PC-9 (cell line): ENCODE measurements at places on chromosomes 7 and 10. TPM values are rescaled to one million over a fixed set of nuclear protein-coding genes. Genes with fewer than 3 reads are reported as not detected.
A peak's percentile ranks its signal among the peaks of the same experiment; 100 is the strongest.

The AOC1 gene
- 11.4 and 13.1 TPM in 2 replicates for total RNA-seq

DNA sequence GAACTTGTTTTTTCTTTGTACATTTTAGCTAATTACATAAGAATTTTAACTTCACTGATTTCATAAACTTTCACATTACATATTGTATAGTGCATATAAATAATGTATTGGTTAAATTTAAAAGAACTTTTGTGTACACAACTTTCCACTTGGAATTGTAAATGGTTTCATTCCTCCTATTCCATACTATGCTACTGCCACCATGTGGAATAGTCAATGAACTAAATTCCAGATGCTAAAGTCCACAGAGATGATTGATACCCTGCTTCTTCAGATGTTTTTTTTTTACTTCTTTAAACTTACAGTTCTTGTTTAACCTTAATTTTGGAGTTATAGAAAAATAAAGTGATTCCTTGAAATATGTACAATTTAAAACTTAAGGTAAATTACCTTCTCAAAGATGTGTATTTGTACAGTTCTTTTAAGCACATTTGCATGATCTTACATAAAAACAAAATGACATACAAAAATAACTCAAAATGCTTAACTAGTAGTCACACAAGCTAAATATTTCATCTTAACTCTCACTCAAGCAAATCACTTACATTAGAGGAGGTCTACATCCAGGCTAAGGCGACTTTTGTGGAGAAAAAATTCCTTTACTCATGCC lies 247.6 kb upstream of the HGF start:
- DNase-seq, result no peak
- H3K27ac ChIP-seq, result no peak overlapping the region
- H3K4me3 ChIP-seq, result no peak overlapping the region

DNA sequence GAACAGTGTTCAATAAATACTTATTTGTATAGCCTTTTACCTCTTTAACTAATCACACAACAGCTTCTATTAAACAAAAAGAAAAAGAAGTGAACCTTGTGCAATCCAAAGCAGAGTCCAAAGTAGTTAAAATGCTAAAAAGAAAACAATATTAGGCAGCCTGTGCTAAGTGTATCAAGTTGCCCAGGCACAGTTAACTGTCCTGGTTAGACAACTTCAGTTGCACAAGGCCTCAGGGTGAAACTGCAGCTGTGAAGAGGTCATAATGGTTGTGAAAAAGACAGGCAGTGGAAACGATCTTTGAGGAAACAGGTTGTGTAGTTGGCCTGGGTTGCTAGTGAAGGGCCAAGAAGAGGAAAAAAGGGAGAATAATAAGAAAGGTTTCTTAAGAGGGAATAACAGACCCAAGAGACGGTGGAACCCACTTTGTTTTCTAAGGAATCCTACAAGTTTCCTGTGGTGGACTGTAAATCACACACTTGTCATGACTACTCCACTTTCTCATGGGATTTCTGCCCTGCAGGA lies 6.0 kb upstream of the CROT start:
- no peaks in the 10 kb centered on the region for H3K36me3 ChIP-seq
- no peak for DNase-seq
- no peak overlapping the region for H3K27ac ChIP-seq

DNA sequence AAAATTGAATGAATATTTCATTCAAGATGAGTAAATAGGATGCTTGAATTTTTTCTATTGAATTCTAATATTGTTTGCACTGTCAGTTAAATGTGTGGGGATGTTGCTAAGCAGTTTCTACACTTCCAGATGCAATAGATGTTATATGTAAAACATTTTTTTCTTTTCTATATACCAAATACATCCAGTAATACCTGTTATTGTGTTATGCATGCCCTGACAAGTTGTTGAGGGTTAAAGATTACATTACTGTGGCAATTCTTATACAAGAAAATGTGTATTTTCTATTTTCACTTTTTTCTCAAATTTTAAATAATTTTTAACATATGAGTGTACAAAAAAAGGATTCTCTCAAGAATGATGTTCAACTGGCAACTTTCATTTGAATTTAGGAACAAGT lies 713.9 kb downstream of the GATA3 start:
- no peaks in the 10 kb centered on the region for H3K4me1 ChIP-seq
- DNase-seq, result no peak
- H3K27ac ChIP-seq, result no peak overlapping the region
- no peaks in the 10 kb centered on the region for H3K27me3 ChIP-seq

GRCh38 chr10:88032566-88032965 lies 169.1 kb downstream of the PTEN start:
- H3K4me1 ChIP-seq, result peaks cover 7% of the 10 kb centered on the region; the same call in 1 of the 2 replicates
- no peak overlapping the region for H3K27ac ChIP-seq
- DNase-seq, result no peak
- no peaks in the 10 kb centered on the region for H3K36me3 ChIP-seq
- no peaks in the 10 kb centered on the region for H3K27me3 ChIP-seq

The GPR26 gene
- not detected in 2 replicates for total RNA-seq

The NACAD gene
- 0.15 and 0.24 TPM in 2 replicates for total RNA-seq

The ZNF239 gene
- 3.3 and 3.7 TPM in 2 replicates for total RNA-seq

GRCh38 chr7:75842836-75843446 lies 29.3 kb upstream of the CCL24 start:
- H3K36me3 ChIP-seq, result no peaks in the 10 kb centered on the region
- peak overlapping the region; percentile 47 for H3K27ac ChIP-seq
- DNase-seq, result peak; percentile 92
- H3K4me3 ChIP-seq, result no peak overlapping the region

The PODXL gene
- 57.5 and 75.3 TPM in 2 replicates for total RNA-seq

- no peak overlapping the region for H3K27ac ChIP-seq
- H3K4me1 ChIP-seq, result no peaks in the 10 kb centered on the region
- no peak overlapping the region for H3K4me3 ChIP-seq
- no peak for DNase-seq
These were observed 49.0 kb upstream of the TOMM7 start for GRCh38 chr7:22871661-22872060.

GRCh38 chr7:1526271-1526754 lies 4.2 kb upstream of the MAFK start:
- 0 out of 2 replicates have a peak, but pooled peaks cover 8% of the 10 kb centered on the region for H3K27me3 ChIP-seq
- H3K36me3 ChIP-seq, result no peaks in the 10 kb centered on the region
- DNase-seq, result no peak
- peaks cover 4% of the 10 kb centered on the region; the same call in 1 of the 2 replicates for H3K4me1 ChIP-seq

- no peak overlapping the region for H3K4me3 ChIP-seq
- no peaks in the 10 kb centered on the region for H3K4me1 ChIP-seq
- no peak overlapping the region for H3K27ac ChIP-seq
- H3K27me3 ChIP-seq, result 0 out of 2 replicates have a peak, but pooled peaks cover 1% of the 10 kb centered on the region
- H3K36me3 ChIP-seq, result no peaks in the 10 kb centered on the region
- DNase-seq, result peak; percentile 4
These were observed 118.9 kb downstream of the APBB1IP start for GRCh38 chr10:26556748-26557640.

The A1CF gene
- not detected in 2 replicates for total RNA-seq

The FAM25A gene
- total RNA-seq, result 8.2 and 11.4 TPM in 2 replicates

GRCh38 chr10:110190170-110190569 lies 17.2 kb upstream of the MXI1 start:
- no peak overlapping the region for H3K27ac ChIP-seq
- H3K4me1 ChIP-seq, result peaks cover 10% of the 10 kb centered on the region; the same call in 1 of the 2 replicates
- H3K27me3 ChIP-seq, result no peaks in the 10 kb centered on the region
- H3K36me3 ChIP-seq, result no peaks in the 10 kb centered on the region
- H3K4me3 ChIP-seq, result no peak overlapping the region

GRCh38 chr7:74233655-74234285 lies 20.4 kb downstream of the RFC2 start:
- H3K36me3 ChIP-seq, result no peaks in the 10 kb centered on the region
- no peaks in the 10 kb centered on the region for H3K4me1 ChIP-seq
- H3K4me3 ChIP-seq, result no peak overlapping the region
- H3K27me3 ChIP-seq, result no peaks in the 10 kb centered on the region
- DNase-seq, result no peak

GRCh38 chr7:68414631-68415425 lies 1183.4 kb upstream of the AUTS2 start:
- no peaks in the 10 kb centered on the region for H3K27me3 ChIP-seq
- no peak overlapping the region for H3K27ac ChIP-seq
- H3K4me3 ChIP-seq, result no peak overlapping the region

- H3K27me3 ChIP-seq, result peaks cover 26% of the 10 kb centered on the region
- H3K4me3 ChIP-seq, result no peak overlapping the region
- no peak overlapping the region for H3K27ac ChIP-seq
- DNase-seq, result no peak
- H3K36me3 ChIP-seq, result no peaks in the 10 kb centered on the region
- no peaks in the 10 kb centered on the region for H3K4me1 ChIP-seq
These were observed 74.6 kb downstream of the SH2D4B start for GRCh38 chr10:80612261-80612660.

- DNase-seq, result no peak
- peaks cover 6% of the 10 kb centered on the region; the same call in 1 of the 2 replicates for H3K36me3 ChIP-seq
- H3K27ac ChIP-seq, result no peak overlapping the region
- no peak overlapping the region for H3K4me3 ChIP-seq
These were observed 11.5 kb downstream of the ZNF273 start for GRCh38 chr7:64914557-64914956.

The WEE2 gene
- total RNA-seq, result not detected in 2 replicates

The LSM5 gene
- total RNA-seq, result 97.5 and 104 TPM in 2 replicates

DNA sequence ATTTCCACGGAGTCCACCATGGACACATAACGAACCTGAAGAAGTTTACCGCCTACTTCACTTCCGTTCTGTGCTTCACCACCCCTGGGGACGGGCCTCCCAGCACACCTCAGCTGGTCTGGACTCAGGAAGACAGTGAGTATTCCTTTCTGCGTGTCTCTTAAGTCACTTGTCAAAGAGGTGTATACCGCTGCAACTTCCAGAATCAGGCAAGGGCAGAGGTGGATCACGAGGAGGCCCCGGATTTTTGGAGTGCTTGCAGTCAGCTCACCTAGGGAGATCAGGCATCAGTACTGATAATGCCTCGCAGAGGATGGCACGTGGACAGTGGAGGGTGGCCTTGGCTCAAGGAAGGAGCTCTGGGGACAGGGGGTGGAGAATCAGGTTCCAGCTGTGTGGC lies 630.4 kb upstream of the FOXK1 start:
- H3K4me1 ChIP-seq, result no peaks in the 10 kb centered on the region
- no peak overlapping the region for H3K27ac ChIP-seq
- H3K27me3 ChIP-seq, result peaks cover 59% of the 10 kb centered on the region
- H3K36me3 ChIP-seq, result no peaks in the 10 kb centered on the region
- no peak overlapping the region for H3K4me3 ChIP-seq

The KIF11 gene
- 21.7 and 35.7 TPM in 2 replicates for total RNA-seq

DNA sequence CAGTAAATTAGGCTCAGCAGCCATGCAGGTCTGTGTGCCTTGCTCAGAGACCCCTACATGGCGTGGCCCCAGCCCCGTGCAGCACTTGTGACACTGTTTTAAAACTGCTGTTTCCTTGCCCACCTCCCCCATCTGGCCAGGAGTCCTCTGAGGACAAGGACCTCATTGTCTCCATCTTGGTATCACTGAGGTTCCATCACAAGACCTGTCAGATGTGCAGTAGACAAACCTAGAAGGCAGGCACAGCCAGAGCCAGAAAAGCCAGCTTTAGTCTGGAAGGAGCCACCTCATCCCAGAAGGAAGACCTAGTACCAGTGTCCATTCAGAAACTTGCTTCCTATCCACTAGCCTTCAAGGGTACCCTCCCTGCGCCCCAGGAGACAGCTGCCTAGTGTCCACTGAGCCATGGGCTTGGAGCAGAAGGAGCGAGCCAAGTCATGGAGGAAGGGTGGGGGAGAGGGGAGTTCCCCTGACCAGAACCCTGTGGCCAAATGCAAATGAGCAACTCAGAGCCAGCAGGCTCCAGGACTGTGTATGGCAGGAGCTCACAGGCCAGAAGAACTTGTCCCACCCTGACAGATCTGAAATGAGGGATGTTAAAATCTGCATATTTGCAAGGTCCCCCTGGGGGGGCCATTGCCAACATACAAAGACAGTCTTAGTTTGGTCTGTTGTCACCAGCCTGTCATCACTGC lies 176.1 kb downstream of the SH3PXD2A start:
- no peaks in the 10 kb centered on the region for H3K27me3 ChIP-seq
- no peak overlapping the region for H3K4me3 ChIP-seq
- no peak for DNase-seq
- H3K4me1 ChIP-seq, result no peaks in the 10 kb centered on the region
- H3K27ac ChIP-seq, result no peak overlapping the region

DNA sequence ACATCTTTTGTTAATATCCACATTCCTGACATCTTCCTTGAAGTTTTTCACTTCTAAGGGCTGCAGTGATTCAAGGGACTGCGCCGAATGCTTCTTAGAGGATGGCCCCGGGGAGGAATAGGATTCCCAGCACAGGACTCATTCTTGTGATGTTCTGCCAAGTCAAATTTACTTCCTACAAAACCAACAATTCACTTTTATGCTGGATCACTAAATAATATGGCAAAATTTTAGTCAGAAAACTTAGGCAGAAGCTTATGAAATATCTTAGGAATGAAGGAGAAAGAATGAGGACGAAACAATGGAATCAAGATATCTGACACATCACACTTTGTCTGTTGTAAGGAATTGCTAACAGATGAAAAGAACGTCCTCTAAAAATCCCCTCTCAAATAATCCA lies 151.5 kb downstream of the JAZF1 start:
- no peak overlapping the region for H3K4me3 ChIP-seq
- no peaks in the 10 kb centered on the region for H3K36me3 ChIP-seq
- DNase-seq, result no peak
- H3K27ac ChIP-seq, result no peak overlapping the region
- peaks cover 9% of the 10 kb centered on the region for H3K4me1 ChIP-seq

DNA sequence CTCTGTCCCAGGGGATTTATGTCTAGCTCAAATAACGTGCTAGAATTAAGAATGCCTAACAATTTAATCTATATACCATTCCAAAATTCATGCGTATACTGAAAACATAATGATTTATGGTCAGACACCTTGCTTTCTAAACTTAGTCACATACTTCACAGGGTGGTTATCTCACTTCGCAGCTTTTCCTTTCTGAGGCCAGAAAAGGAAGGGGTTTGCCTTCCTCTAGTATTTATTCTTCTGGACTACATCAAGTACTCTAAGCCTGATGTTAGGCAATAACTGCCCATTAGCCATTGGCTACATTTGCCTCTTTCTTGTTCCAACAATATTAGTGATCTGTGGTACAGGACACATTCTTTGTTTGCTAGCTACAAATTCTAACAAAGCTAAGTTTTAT lies 72.6 kb upstream of the FHIP2A start:
- H3K27ac ChIP-seq, result no peak overlapping the region
- H3K4me3 ChIP-seq, result no peak overlapping the region
- H3K4me1 ChIP-seq, result peaks cover 11% of the 10 kb centered on the region
- DNase-seq, result no peak

The TET1 gene
- 1.9 and 2.4 TPM in 2 replicates for total RNA-seq

- no peak overlapping the region for H3K4me3 ChIP-seq
- no peaks in the 10 kb centered on the region for H3K27me3 ChIP-seq
- no peaks in the 10 kb centered on the region for H3K4me1 ChIP-seq
- no peak for DNase-seq
These were observed 1.3 kb downstream of the PRKCQ start for GRCh38 chr10:6578795-6579182.

GRCh38 chr7:150909200-150909995 lies 57.1 kb downstream of the AOC1 start:
- DNase-seq, result no peak
- peaks cover 76% of the 10 kb centered on the region for H3K27me3 ChIP-seq
- H3K36me3 ChIP-seq, result no peaks in the 10 kb centered on the region

GRCh38 chr7:88278881-88279280 lies 27.8 kb downstream of the STEAP4 start:
- H3K27me3 ChIP-seq, result no peaks in the 10 kb centered on the region
- H3K4me3 ChIP-seq, result no peak overlapping the region
- H3K4me1 ChIP-seq, result peaks cover 28% of the 10 kb centered on the region
- peak overlapping the region; percentile 88 for H3K27ac ChIP-seq
- peaks cover 9% of the 10 kb centered on the region; the same call in 1 of the 2 replicates for H3K36me3 ChIP-seq
